ENCODE measurements at places on chromosomes 2 and 18. TPM values are rescaled to one million over a fixed set of nuclear protein-coding genes. Genes with fewer than 3 reads are reported as not detected.

- no peaks in the 10 kb centered on the region for H3K36me3 ChIP-seq
- H3K4me1 ChIP-seq: peaks cover 19% of the 10 kb centered on the region
- peak overlapping the region; percentile 49 for H3K4me3 ChIP-seq
- DNase-seq: no peak
- H3K27me3 ChIP-seq: peaks cover 22% of the 10 kb centered on the region
Measured at GRCh38 chr2:154698721-154699574, 453 bp downstream of the KCNJ3 start.

DNA sequence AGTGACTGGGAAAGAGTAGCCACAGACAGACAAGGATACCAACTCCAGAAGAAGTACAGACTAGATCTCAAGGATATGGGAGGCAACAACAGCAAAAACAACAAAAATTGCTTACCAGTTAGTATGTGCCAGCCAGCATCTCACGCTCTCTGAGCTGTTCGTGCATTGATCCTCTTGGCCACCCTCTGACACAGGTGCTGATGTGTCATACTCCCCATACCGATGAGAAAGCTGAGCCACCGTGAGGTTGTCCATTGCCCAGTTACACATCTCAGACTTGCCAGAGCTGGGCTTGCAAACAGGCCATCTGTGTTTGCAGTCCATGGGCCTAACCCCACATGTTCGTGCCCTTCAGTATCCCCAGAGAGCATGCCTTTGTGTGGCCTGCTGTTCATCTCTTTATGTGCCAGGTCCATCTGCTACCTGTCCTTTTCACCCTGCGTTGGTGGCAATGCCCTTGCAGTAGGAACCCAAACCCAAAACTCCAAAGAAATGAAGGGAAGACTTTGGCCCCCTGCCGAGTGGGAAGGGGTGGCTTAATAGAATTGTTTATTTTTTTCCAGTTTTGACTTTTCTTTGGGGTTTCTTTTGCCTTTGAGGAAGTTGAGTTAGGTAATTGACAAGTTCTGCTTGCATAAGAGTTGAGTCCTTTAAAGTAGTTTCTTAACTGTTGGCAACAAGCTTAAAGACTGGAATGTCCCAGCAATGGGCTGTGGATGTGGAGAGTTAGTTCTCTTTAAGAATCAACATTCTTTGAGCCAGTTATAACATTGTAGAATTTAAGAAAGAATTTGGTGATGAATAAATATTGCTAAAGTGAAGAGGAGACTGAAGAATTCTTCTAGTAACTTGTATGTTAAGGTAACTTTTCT, 46.7 kb downstream of the LYPD6B start:
- H3K4me3 ChIP-seq: no peak overlapping the region
- H3K27ac ChIP-seq: no peak overlapping the region
- no peaks in the 10 kb centered on the region for H3K27me3 ChIP-seq
- peaks cover 12% of the 10 kb centered on the region for H3K4me1 ChIP-seq

DNA sequence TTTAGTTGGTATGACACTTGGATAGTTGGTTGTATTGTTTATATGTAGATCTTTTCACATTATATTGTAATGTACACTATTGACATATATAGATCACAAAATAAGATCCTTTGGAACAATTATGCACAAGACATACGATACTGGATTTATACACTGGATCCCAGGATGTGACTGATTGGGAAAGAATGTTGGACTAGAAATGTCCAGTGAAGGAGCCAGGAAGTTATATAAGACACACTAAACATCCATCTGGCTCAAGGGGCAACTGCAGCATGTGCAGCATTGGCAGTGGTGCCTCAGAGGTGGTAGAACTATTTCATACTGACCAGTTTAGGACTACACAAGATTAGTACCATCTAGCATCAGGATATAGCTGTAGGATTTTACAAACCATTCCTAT, 104.9 kb downstream of the TRABD2A start:
- DNase-seq: no peak
- no peaks in the 10 kb centered on the region for H3K27me3 ChIP-seq

ASPRV1 gene
- 1.0 TPM for total RNA-seq

- no peak for DNase-seq
- no peaks in the 10 kb centered on the region for H3K36me3 ChIP-seq
- H3K4me1 ChIP-seq: no peaks in the 10 kb centered on the region
- H3K27ac ChIP-seq: no peak overlapping the region
- H3K27me3 ChIP-seq: no peaks in the 10 kb centered on the region
Measured at GRCh38 chr2:147740211-147740927, 104.5 kb upstream of the ACVR2A start.

GRCh38 chr2:70123051-70123828, 36.0 kb downstream of the PCBP1 start:
- no peaks in the 10 kb centered on the region for H3K36me3 ChIP-seq
- H3K27me3 ChIP-seq: no peaks in the 10 kb centered on the region
- DNase-seq: no peak
- peak overlapping the region; percentile 55 for H3K4me3 ChIP-seq
- H3K27ac ChIP-seq: peak overlapping the region; percentile 99
- H3K4me1 ChIP-seq: peaks cover 26% of the 10 kb centered on the region

DNA sequence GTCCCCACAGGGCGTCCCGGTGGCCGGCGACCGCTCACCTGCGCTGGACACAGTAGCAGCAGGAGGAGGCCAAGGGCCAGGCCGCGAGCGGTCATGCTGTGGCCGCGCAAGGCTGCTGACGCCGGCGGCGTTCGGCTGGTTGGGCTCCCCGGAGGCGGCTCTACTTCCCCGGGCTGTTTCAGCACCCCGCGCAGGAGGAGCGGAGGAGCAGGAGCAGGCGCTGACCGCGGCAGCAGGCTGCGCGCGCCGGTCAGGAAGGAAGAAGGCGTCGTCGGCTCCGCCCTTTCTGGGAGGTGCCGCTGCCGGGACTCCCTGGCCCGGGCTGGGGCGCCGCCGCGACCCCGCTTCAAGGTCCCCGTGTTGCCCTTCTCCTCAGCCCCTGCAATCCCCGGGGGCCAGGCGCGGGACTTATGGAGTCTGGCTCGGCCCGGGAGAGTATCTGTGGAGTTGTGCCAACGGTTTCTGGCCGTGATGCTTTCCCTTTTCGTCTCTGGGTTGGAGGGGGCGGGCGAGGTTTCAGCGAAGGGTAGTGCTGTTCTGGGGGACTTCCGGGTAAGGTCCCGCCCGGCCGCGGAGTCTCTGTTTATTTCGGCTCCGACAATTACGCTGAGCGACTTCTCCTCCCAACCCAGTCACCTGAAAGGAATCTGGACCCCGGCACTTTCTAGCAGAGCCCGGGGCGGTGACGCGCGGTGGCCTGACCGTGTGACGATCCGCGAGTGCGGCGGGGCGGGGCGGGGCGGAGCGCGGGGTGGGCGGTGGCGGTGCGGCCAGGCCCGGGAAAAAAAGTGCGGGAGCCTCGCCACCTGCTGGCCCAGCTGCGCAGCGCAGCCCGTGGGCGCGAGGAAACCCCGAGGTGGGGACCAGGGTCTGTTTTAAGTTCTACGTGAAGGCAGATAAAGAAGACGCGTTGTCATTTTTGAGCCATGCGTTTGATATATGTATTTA, at the start of gene NPC1:
Gene NPC1, minus strand, starts transcription at position 258 of the 948 bp plus-strand sequence. Its CDS starts 163 bp downstream, at position 95.
- no peaks in the 10 kb centered on the region for H3K36me3 ChIP-seq
- H3K4me3 ChIP-seq: peak within 1 kb of the TSS; percentile 99
- H3K4me1 ChIP-seq: peaks cover 27% of the 10 kb centered on the region
- DNase-seq: peak; percentile 95

IKZF2 gene
- 16.2 TPM for total RNA-seq

DNA sequence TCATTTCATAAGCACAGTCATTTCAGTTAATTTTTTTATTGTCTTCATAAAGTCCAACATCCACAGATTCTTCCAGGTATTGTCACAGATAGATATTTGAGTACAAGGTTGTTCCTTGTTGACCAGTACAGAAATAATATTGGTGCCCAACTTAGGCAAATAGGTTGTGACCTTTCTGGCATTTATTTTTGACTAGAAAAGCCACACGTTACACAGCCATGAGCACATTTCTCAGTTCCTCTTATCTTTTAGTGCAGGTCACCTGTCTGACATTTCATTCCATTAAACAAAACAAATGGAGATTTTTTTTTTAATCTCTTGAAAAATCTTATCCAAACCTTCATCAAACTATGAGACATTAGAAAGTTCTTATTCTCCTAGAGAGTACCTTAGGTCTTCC, 428.8 kb downstream of the ZNF521 start:
- H3K27ac ChIP-seq: no peak overlapping the region
- no peak overlapping the region for H3K4me3 ChIP-seq
- H3K4me1 ChIP-seq: no peaks in the 10 kb centered on the region

GRCh38 chr2:226839161-226839560, 3.3 kb downstream of the RHBDD1 start:
- H3K27me3 ChIP-seq: no peaks in the 10 kb centered on the region
- no peak for DNase-seq
- H3K4me1 ChIP-seq: peaks cover 20% of the 10 kb centered on the region
- no peaks in the 10 kb centered on the region for H3K36me3 ChIP-seq

OSR1 gene
- 11.9 TPM for total RNA-seq

DNA sequence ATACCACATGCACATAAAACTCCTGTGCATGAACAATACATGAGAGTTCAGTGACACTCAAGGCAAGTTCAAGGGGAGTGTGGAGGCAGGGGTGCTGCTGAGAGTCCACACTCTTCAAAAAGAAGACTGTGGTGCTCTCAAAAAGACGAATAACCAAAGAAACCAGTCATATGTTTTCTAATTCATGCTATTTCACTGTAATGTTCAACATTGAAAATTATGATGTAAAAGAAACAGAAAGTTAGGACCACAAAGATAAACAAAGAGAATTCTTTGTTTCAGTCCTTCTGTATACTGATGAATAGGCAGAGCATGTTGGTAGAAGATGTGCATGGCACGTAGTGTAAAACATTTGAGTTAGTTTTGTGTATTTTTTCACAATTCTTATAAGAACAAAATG, 864.2 kb upstream of the LRATD1 start:
- no peaks in the 10 kb centered on the region for H3K36me3 ChIP-seq
- H3K4me1 ChIP-seq: no peaks in the 10 kb centered on the region
- no peak overlapping the region for H3K4me3 ChIP-seq
- no peak for DNase-seq
- H3K27me3 ChIP-seq: no peaks in the 10 kb centered on the region

DGKD gene
- 79.7 TPM for total RNA-seq

GRCh38 chr2:64359892-64360657, 93.9 kb upstream of the LGALSL start:
- H3K27ac ChIP-seq: no peak overlapping the region
- H3K4me3 ChIP-seq: no peak overlapping the region
- DNase-seq: no peak
- H3K36me3 ChIP-seq: no peaks in the 10 kb centered on the region
- peaks cover 7% of the 10 kb centered on the region for H3K4me1 ChIP-seq

DNA sequence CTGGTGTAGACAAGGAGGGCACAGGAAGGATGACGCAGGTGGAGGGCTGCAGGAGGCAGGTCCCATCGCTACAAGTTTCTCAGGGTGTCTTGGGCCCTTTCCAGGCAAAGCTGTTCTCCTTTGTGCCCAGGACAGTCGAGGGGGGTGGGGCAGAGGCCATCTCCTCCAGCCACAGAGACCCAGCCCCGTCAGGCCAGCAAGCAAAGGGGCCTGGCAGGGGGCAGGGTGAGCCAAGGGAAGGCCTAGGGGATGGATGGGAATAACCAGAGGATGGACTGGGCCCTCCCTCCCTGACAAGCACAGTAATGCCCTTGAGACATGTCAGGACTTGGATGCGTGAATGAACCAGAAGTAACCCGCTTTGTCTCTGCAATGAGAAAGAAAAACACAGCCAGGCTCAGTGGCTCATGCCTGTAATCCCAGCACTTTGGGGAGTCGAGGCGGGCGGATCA, 6.3 kb downstream of the TCF23 start:
- no peak overlapping the region for H3K27ac ChIP-seq
- H3K4me1 ChIP-seq: no peaks in the 10 kb centered on the region
- H3K36me3 ChIP-seq: no peaks in the 10 kb centered on the region
- H3K27me3 ChIP-seq: no peaks in the 10 kb centered on the region
- no peak for DNase-seq

CHRNG gene
- total RNA-seq: not detected

GRCh38 chr18:364256-364826, 96.5 kb upstream of the THOC1 start:
- no peak for DNase-seq
- no peak overlapping the region for H3K4me3 ChIP-seq
- no peaks in the 10 kb centered on the region for H3K36me3 ChIP-seq
- peaks cover 11% of the 10 kb centered on the region for H3K4me1 ChIP-seq
- H3K27ac ChIP-seq: no peak overlapping the region
- H3K27me3 ChIP-seq: no peaks in the 10 kb centered on the region

CRYBA2 gene
- not detected for total RNA-seq

- no peaks in the 10 kb centered on the region for H3K27me3 ChIP-seq
- no peak for DNase-seq
- H3K36me3 ChIP-seq: no peaks in the 10 kb centered on the region
- no peaks in the 10 kb centered on the region for H3K4me1 ChIP-seq
- H3K4me3 ChIP-seq: no peak overlapping the region
- no peak overlapping the region for H3K27ac ChIP-seq
Measured at GRCh38 chr18:57754577-57755338, 48.4 kb downstream of the ATP8B1 start.

DNA sequence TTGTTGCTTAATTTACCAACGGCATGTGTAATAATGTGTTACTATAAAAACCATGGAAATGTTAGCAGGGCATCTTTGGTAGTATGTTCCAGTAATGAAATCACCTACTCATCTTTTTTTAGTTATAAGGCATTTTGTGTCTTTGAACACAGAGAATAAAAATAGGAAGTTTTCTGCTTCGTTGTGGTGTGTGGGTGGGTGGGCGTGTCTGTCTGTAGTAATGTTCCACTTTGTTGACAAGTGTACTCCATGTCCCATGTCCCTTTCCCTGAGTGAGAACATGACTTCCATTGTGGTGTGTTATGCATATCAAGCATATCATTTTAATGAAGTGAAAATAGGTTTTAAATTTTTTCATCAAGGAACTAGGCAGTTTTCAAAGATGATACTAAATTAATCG, 149.3 kb downstream of the VWC2L start:
- H3K36me3 ChIP-seq: no peaks in the 10 kb centered on the region
- no peaks in the 10 kb centered on the region for H3K4me1 ChIP-seq
- H3K27ac ChIP-seq: no peak overlapping the region
- H3K27me3 ChIP-seq: no peaks in the 10 kb centered on the region

DYNAP gene
- not detected for total RNA-seq

RHOB gene
- total RNA-seq: 242 TPM

GRCh38 chr18:68925268-68925667, 127.4 kb downstream of the CCDC102B start:
- no peaks in the 10 kb centered on the region for H3K36me3 ChIP-seq
- no peak overlapping the region for H3K27ac ChIP-seq
- DNase-seq: no peak
- H3K27me3 ChIP-seq: no peaks in the 10 kb centered on the region
- no peak overlapping the region for H3K4me3 ChIP-seq

DNA sequence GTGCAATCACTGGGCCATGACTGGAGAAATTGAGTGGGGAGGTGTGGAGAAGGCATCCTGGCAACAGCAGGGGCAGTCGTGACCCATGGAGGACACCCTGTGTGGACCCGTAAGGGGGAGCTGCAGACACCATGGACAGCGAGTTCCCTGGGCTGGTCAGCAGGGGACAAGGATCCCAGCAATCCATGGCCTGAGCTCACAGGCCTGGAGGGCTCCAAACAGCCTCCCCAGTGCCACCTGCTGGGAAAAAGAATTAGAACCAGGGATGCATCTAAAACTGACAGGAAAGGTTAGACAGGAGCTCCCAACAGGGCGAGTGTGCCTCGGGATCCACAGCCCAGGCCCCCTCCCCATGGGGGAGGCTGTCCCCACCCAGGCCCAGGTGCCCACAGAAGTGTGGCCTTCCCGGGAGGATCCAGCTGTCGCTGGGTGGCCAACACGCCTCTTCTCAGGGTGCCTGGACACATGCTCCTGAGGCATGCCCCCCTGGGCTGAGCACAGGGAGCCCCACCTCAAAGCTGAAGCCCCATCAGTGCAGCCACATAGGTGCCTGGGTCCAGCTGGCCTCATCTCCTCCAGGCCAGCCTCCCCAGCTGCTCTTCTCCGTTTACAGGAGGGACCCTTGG, 20.5 kb upstream of the KIF1A start:
- no peak overlapping the region for H3K27ac ChIP-seq
- H3K4me3 ChIP-seq: no peak overlapping the region
- no peak for DNase-seq
